Skeletal muscle cell (primary cell): ENCODE measurements at places on chromosomes 16 and 17.
A peak's percentile ranks its signal among the peaks of the same experiment; 100 is the strongest.

GRCh38 chr16:56360117-56361008 is 65.0 kb downstream of the AMFR start:
- no peak for DNase-seq

DNA sequence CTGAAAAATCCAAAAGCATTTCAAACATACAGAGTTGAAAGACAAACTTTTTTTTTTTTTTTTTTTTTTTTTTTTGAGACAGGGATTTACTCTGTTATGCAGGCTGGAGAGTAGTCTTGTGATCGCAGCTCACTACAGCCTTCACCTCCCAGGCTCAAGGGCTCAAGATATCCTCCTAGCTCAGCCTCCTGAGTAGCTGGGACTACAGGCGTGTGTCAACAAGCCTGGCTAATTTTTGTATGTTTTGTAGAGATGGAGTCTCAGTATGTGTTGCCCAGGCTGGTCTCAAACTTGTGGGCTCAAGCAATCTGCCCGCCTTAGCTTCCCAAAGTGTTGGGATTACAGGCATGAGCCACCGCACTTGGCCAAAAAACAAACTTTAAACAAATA is 64.2 kb upstream of the KIFC3 start:
- DNase-seq, result no peak

DNA sequence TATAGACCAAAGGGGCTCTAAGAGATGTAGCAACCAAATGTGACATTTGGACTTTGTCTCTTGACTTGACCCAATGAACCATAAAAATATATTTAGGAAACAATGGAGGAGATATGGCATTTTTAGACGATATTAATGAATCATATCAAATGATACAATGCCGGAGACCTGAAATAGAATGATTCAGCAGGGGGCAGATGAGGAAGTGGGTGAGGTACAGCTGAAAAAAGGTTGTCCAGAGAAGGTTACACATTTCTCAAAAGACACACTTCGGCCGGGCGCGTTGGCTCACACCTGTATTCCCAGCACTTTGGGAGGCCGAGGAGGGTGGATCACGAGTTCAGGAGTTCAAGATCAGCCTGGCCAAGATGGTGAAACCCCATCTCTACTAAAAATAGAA is 16.5 kb upstream of the SNN start:
- no peak for DNase-seq

GRCh38 chr17:44775136-44775837 is 16.5 kb downstream of the ADAM11 start:
- peak; percentile 91 for DNase-seq

DNA sequence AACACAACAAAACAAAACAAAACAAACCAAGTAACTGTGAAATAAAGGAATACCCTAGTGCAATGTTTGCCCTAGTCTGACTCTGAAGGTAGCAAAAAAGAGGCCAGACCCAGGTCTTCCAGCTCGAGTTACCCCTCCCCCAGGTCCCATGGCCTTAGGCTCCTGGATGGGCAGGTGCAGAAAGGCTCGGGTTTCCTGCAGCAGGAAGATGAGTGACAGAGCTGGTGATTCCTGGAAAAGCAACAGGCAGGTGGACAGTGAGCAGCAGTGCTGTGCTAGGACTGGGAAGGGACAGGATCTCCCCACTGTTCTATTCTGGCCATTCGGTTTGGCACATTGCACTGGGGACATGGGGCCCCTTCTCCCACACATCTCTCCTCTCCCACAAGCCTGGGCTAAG is 42.9 kb upstream of the MRTFB start:
- DNase-seq, result no peak
